Left ventricle myocardium superior (tissue), 1 donor: ENCODE measurements at places on chromosomes 6 and 20. TPM values are rescaled to one million over a fixed set of nuclear protein-coding genes. Genes with fewer than 3 reads are reported as not detected.
A peak's percentile ranks its signal among the peaks of the same experiment; 100 is the strongest.

The DOP1A gene
- 17.7 TPM for total RNA-seq

The MARCKS gene
- 25.4 TPM for total RNA-seq

The CST4 gene
- not detected for total RNA-seq

The LHFPL5 gene
- total RNA-seq = not detected

The QKI gene
- 502 TPM for total RNA-seq

The TRERF1 gene
- 1.8 TPM for total RNA-seq

The KHDC1L gene
- not detected for total RNA-seq

The PBOV1 gene
- not detected for total RNA-seq

The EPPIN gene
- total RNA-seq = not detected

GRCh38 chr6:157542414-157543160, 161.6 kb downstream of the ZDHHC14 start:
- no peak for DNase-seq

DNA sequence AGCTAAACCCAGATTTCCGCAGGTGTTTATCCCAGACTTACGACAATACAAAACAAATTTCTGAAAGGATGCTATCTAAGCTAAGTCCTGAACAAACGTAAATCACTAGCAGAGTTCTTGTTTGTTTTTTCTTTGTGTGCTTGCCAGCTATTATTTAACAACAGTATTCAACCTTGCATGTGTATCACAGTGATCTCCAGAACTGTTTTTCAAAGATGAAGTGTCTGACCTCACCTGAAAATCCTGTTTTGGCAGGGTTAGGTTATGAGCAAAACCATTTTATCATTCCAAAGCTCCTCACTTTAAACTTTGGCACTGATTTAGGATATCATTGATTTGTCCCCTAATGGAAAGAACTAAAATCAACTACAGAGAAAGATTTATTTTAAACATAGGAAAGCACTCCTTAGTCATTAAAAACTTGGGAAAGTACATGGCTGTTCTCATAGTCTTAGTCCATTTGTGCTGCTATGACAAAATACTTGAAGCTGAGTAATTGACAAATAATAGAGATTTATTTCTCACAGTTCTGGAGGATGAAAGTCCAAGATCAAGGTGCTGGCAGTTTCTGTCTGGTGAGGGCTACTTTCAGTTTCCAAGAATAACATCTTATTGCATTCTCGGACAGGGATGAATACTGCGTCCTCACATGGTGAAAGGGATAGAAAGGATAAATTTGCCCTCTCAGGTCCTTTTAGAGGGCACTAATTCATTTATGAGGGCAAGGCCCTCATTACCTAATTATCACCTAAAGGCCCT, 20.8 kb upstream of the BMP5 start:
- no peak for DNase-seq

- peak; percentile 64 for DNase-seq
Observed at GRCh38 chr6:166253778-166254204, 54.4 kb downstream of the PRR18 start.

DNA sequence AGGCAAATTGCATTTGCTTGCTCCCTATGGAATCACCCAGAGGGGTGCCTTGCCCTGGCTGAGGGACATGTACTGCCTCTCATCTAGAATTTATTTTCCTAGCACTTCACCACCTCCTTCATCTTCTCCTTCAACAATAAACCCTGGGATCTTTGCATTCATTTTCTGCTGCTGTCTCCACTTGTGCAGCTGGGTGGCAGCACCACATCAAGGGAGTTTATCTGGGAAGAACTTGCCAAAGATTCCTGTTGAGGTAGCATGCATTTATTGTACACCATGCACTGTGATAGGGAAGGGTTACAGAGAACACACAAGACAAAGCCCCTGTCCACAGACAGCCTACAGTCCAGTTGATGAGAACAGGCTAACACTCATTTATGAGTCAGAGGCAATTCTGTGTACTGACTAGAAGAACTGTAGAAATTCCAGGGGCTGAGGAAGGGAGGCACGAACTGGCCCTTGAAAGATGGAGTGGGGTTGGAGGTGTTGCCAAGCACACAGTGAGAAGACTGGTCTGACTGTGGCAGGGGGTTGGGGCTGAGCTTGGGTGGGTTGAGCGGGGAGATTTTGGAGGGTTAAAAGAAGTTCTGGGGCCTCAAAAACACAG, 17.5 kb downstream of the C20orf173 start:
- no peak for DNase-seq

GRCh38 chr6:68649669-68650068, 14.6 kb downstream of the ADGRB3 start:
- no peak for DNase-seq

- DNase-seq = no peak
Observed at GRCh38 chr20:43844778-43845614, 69.7 kb upstream of the TOX2 start.

DNA sequence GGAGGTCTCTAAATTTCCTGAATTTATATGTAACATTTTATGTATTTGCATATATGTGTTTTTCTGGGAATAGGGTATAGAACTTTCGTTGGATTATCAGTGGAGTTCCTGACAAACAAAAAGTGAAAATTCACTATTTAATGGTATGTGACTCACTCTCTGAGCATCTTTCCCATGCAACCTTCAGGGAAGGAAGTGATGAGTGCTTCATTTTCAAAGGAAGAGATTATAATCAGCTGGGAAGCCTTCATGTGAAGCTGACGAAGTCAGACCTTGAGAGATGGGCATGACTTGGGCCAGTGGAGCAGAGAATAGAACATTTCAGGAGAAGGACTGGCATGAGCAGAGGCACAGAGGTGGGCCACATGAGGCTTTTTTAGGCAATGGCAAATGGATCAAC, 72.7 kb downstream of the FAXC start:
- no peak for DNase-seq
